ENCODE measurements at places on chromosomes 6 and 20. TPM values are rescaled to one million over a fixed set of nuclear protein-coding genes. Genes with fewer than 3 reads are reported as not detected.
A peak's percentile ranks its signal among the peaks of the same experiment; 100 is the strongest.

The SDHAF4 gene
- total RNA-seq: 3.2 TPM

The GRIK2 gene
- not detected for total RNA-seq

GRCh38 chr20:23085436-23086055, 578 bp downstream of the CD93 start:
- H3K4me1 ChIP-seq: no peaks in the 10 kb centered on the region
- H3K27ac ChIP-seq: peak overlapping the region; percentile 76
- no peaks in the 10 kb centered on the region for H3K27me3 ChIP-seq
- peak overlapping the region; percentile 42 for H3K4me3 ChIP-seq
- no peaks in the 10 kb centered on the region for H3K36me3 ChIP-seq

DNA sequence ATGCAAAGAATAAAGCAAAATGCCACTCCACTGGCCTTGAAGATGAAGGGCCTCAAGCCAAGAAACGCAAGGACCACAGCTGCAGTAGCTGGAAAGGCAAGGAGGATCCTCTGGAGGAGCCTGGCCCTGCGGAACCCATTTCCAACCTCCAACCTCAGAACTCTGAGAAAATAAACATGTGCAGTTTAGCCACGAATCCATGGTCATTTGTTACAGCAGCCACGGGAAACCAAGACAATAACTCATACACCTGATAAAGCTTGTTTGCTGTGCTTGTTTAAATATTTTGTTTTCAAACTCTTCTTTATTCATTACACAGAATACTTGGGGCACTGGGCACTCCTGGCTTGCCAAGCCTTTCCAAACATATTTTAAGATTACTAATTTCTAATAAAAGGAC, 10.4 kb downstream of the SERPINB6 start:
- H3K4me3 ChIP-seq: no peak overlapping the region
- peak overlapping the region; percentile 75 for H3K27ac ChIP-seq
- H3K27me3 ChIP-seq: no peaks in the 10 kb centered on the region
- no peak for DNase-seq
- peaks cover 55% of the 10 kb centered on the region for H3K4me1 ChIP-seq
- H3K36me3 ChIP-seq: peaks cover 21% of the 10 kb centered on the region

GRCh38 chr6:11810854-11811643, 32.4 kb upstream of the ADTRP start:
- no peaks in the 10 kb centered on the region for H3K36me3 ChIP-seq
- H3K27me3 ChIP-seq: no peaks in the 10 kb centered on the region
- no peak for DNase-seq

DNA sequence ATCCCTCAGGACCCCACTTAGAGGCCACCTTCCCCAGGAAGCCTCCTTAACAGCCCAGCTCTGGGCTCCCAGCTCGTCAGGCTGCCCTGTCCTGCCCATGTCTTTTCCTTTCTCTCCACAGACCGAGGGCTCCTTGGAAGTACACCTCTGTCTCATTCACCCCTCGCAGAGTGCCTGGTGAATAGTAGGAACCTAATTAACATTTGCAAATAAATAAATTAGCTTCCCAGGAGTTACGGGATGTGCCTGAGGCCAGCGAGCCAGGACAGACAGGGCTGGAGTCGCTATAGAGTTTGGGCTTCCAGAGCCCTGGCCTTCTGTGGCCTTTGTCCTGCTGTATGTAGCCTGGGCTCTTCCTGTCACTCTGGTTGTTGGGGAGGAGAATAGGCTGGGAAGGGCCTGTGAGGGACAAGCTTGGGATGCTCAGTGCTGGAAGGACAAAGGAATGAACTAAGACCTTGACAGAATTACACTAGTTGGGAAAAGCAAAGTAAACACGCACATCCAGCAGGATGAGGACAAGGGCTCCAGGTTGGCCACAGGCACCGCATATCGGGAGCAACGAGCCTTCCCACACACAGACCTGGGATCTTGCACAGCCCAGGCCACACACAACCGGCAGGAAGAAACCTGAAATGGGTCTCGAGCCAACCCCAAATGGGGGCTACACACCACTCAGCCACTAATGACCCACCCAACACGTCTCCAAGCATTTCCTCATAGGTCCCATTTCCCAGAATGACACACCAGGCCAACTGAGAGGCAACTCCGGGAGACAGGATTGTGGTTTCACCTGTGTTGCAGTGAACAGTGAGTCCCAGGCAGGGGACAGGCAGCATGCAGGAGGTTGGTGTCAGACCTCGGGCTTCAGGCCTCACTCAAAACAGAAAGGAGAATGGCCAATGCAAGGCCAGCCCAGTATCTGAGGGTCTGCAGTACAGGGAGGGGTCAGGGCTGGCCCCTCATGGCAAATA, 9.7 kb downstream of the MAP1LC3A start:
- DNase-seq: no peak
- no peak overlapping the region for H3K27ac ChIP-seq
- H3K36me3 ChIP-seq: peaks cover 43% of the 10 kb centered on the region
- no peaks in the 10 kb centered on the region for H3K27me3 ChIP-seq
- H3K4me3 ChIP-seq: no peak overlapping the region

DNA sequence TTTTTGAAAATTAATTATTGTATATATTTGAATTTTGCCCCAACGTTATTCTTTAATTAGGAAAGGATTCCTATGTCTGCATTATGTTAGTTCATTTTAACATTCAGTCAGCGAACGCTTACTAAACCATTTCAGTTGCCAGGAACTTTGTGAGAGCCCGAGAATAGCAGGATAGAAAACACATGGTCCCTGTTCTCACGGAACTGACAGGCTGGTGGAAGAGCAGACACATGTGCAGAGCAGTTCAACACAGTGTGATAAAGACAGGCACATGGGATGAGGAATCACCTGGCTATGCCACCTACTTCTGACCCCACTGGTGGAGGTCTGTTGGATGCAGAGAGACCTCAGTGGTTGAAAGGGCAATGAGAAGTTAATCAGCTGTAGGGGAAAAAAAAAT, 367.2 kb downstream of the EPM2A start:
- no peak overlapping the region for H3K27ac ChIP-seq
- no peak overlapping the region for H3K4me3 ChIP-seq
- no peaks in the 10 kb centered on the region for H3K27me3 ChIP-seq

- H3K27ac ChIP-seq: no peak overlapping the region
- H3K36me3 ChIP-seq: no peaks in the 10 kb centered on the region
- H3K4me3 ChIP-seq: no peak overlapping the region
- no peak for DNase-seq
- no peaks in the 10 kb centered on the region for H3K27me3 ChIP-seq
Measured at GRCh38 chr6:43728586-43728985, 41.0 kb upstream of the MRPS18A start.

- no peaks in the 10 kb centered on the region for H3K4me1 ChIP-seq
- no peaks in the 10 kb centered on the region for H3K27me3 ChIP-seq
- H3K4me3 ChIP-seq: no peak overlapping the region
- no peak overlapping the region for H3K27ac ChIP-seq
- H3K36me3 ChIP-seq: no peaks in the 10 kb centered on the region
- no peak for DNase-seq
Measured at GRCh38 chr6:100952006-100952405, 70.9 kb upstream of the ASCC3 start.

The HLA-DOB gene
- 2.9 TPM for total RNA-seq

DNA sequence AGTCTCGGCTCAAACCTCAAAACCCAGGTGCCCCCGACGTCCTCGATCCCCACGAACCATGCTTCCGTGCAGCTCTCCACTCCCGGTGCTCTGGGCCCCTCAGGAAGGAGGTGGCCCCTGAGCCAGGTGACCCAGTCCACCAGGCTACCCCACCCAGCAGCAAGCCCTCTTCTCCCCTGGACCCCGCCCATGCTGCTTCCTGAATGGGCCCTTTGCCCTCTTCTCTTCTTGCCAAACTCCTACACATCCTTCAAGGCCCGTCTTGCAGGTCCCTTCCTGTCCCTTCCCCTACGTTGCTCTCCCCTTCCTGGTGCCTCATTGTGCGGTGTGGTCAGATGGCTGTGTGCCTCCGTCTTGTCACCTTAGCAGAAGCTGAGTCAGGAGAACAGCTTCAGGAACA, 3.4 kb upstream of the GATA5 start:
- no peaks in the 10 kb centered on the region for H3K36me3 ChIP-seq
- no peak overlapping the region for H3K27ac ChIP-seq
- peaks cover 63% of the 10 kb centered on the region for H3K4me1 ChIP-seq
- DNase-seq: no peak
- no peak overlapping the region for H3K4me3 ChIP-seq

- H3K4me3 ChIP-seq: no peak overlapping the region
- peak; percentile 40 for DNase-seq
- H3K36me3 ChIP-seq: peaks cover 7% of the 10 kb centered on the region
Measured at GRCh38 chr6:161169696-161170095, 104.2 kb downstream of the AGPAT4 start.

GRCh38 chr20:1809611-1810510, 85.3 kb upstream of the SIRPA start:
- no peak for DNase-seq
- H3K4me1 ChIP-seq: peaks cover 30% of the 10 kb centered on the region
- no peaks in the 10 kb centered on the region for H3K27me3 ChIP-seq
- no peak overlapping the region for H3K4me3 ChIP-seq
- H3K36me3 ChIP-seq: no peaks in the 10 kb centered on the region

- no peak for DNase-seq
- H3K27ac ChIP-seq: no peak overlapping the region
Measured at GRCh38 chr6:119060255-119060907, 18.1 kb downstream of the FAM184A start.

GRCh38 chr6:129440691-129441090, 269.3 kb downstream of the ARHGAP18 start:
- no peaks in the 10 kb centered on the region for H3K4me1 ChIP-seq
- DNase-seq: no peak
- H3K27me3 ChIP-seq: no peaks in the 10 kb centered on the region

- DNase-seq: no peak
- no peak overlapping the region for H3K4me3 ChIP-seq
- H3K27me3 ChIP-seq: no peaks in the 10 kb centered on the region
Measured at GRCh38 chr6:144888621-144889020, 603.5 kb downstream of the UTRN start.

The PDSS2 gene
- total RNA-seq: 12.2 TPM

The KCNS1 gene
- not detected for total RNA-seq

The SMLR1 gene
- total RNA-seq: not detected

DNA sequence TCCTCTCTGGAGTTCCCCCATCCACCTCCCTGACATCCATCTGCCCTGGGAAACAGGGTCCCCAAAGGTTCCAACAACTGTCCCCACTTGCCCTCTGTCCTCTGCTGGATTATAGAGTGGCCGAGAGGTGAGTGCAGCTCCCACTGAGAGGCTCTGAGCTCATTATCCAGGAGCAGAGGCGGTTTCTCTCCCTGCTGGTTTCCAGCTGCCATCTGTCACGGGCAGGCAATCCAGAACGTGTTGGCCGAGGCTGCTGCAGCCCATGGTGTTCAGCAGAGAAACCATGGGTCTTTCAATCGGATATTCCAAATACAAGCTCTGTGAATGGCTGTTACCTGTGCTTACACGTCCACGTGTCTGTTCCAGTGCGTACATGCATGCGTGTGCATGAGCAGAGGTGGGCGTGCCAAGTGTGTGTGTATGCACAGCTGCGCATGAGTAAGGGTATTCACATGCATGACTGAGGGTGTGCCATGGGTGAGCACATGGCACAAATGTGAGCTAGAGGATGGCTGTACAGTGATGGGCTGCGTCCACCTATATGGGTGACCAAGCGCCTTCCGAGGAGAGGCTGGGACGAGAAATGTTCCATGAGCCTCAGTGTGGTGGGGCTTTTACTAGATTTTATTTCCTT, 183.7 kb upstream of the PMEPA1 start:
- H3K4me3 ChIP-seq: no peak overlapping the region
- H3K36me3 ChIP-seq: no peaks in the 10 kb centered on the region
- peaks cover 25% of the 10 kb centered on the region for H3K27me3 ChIP-seq
- peak; percentile 35 for DNase-seq
- no peaks in the 10 kb centered on the region for H3K4me1 ChIP-seq

DNA sequence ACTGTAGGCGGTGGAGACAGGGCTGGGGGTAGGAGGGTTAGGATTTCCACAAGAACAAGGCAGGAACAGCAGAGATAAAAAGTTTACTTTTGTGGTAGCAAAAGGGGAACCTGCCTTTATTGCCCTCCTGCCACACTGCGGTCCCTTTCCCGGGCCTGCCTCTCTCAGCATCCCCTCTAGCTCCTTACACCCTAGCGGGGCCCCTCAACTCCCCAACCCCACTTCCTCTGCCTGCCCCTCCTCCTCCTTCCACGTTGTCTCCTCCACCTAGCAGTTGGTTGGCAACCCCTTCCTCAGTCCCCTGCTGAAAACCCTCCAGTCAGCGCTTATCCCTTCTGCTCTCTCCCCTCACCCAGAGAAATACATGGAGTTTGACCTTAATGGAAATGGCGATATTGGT, 714 bp downstream of the AIF1 start:
- peak overlapping the region; percentile 31 for H3K4me3 ChIP-seq
- H3K27me3 ChIP-seq: no peaks in the 10 kb centered on the region
- H3K36me3 ChIP-seq: no peaks in the 10 kb centered on the region

The SPEF1 gene
- not detected for total RNA-seq

The SOX18 gene
- 13.2 TPM for total RNA-seq

The RAB44 gene
- total RNA-seq: 2.5 TPM

GRCh38 chr6:91653895-91654294, 1067.0 kb upstream of the MAP3K7 start:
- H3K4me1 ChIP-seq: no peaks in the 10 kb centered on the region
- H3K36me3 ChIP-seq: no peaks in the 10 kb centered on the region
- H3K4me3 ChIP-seq: no peak overlapping the region
- no peak overlapping the region for H3K27ac ChIP-seq
- no peaks in the 10 kb centered on the region for H3K27me3 ChIP-seq
- DNase-seq: no peak

The PERP gene
- total RNA-seq: 3.8 TPM

DNA sequence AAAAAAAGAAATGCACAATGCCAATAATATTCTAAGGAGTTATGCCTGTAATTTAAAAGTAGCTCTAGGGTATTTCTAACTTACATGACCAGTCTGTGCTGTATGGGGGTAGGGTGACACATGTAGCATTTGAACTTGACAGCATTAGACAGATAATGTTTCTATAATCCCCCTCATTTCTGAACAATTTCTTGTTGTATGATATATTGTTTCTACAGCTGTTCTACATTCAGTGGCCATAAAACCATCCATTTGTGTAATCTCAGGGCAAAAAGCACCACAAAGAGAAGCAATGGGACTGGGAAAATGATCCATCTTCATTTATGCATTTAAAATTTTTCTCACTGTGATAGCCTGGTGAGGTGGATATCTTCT, 767.8 kb downstream of the TFAP2A start:
- DNase-seq: peak; percentile 14
- no peaks in the 10 kb centered on the region for H3K27me3 ChIP-seq
- H3K27ac ChIP-seq: no peak overlapping the region

DNA sequence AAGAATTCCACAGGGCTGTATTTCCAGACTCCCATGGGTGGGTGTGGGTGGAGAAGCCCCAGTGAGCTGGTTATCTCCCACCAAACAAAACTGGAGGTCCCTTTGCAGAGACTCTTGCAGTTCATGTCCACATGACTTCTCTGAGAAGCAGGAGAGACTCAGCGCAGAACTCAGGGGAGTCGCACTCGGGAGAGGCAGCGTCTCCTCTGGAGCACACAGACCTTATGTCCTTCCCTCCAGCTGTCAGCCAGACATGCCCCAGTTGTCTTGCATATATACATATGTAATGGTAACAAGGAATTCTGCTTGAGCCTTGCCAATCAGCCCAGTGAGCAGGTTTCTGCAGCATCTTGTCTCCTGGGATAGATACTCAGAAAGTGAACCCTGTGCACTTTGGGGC, 23.8 kb downstream of the MYT1 start:
- no peaks in the 10 kb centered on the region for H3K36me3 ChIP-seq
- no peak for DNase-seq
- no peak overlapping the region for H3K27ac ChIP-seq
- H3K4me3 ChIP-seq: no peak overlapping the region
- peaks cover 8% of the 10 kb centered on the region for H3K27me3 ChIP-seq

- DNase-seq: no peak
- H3K4me1 ChIP-seq: no peaks in the 10 kb centered on the region
- H3K27me3 ChIP-seq: no peaks in the 10 kb centered on the region
- no peaks in the 10 kb centered on the region for H3K36me3 ChIP-seq
Measured at GRCh38 chr6:3504354-3504753, 47.5 kb upstream of the SLC22A23 start.

The ADGRF5 gene
- 4.9 TPM for total RNA-seq

The HLA-G gene
- total RNA-seq: not detected

The CYP21A2 gene
- total RNA-seq: not detected
